CD4-positive, alpha-beta T cell treated with Interleukin-10 for 1 hour (primary cell): ENCODE measurements at places on chromosomes 7 and 10.

DNA sequence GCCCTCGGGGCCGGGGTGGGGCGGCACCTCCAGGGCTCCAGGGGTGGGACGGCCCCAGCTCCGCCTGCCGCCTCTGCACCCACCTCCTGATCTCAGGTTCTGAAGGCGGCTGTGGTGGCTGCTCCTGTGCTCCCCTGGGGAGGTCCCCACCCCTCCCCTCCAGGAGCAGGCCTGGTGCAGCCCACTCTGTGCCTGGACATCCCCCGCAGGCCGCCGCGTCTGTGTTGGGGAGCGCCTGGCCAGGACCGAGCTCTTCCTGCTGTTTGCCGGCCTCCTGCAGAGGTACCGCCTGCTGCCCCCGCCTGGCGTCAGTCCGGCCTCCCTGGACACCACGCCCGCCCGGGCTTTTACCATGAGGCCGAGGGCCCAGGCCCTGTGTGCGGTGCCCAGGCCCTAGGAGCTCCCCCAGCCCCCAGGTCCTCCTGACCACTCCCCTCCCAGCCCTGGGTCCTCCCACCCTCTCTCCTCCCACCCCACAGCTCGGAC lies 5.5 kb downstream of the CYP2W1 start:
- DNase-seq = no peak

- DNase-seq = peak; percentile 67
Measured at GRCh38 chr10:8088504-8088903, 34.0 kb downstream of the GATA3 start.

- no peak for DNase-seq
Measured at GRCh38 chr7:67021260-67021659, 24.6 kb downstream of the TYW1 start.

GRCh38 chr10:132230557-132231210 lies 43.9 kb downstream of the DPYSL4 start:
- no peak for DNase-seq

GRCh38 chr10:126101325-126101724 lies 205.0 kb downstream of the FANK1 start:
- no peak for DNase-seq

GRCh38 chr7:44416941-44417340 lies 73.5 kb downstream of the NUDCD3 start:
- DNase-seq = no peak

DNA sequence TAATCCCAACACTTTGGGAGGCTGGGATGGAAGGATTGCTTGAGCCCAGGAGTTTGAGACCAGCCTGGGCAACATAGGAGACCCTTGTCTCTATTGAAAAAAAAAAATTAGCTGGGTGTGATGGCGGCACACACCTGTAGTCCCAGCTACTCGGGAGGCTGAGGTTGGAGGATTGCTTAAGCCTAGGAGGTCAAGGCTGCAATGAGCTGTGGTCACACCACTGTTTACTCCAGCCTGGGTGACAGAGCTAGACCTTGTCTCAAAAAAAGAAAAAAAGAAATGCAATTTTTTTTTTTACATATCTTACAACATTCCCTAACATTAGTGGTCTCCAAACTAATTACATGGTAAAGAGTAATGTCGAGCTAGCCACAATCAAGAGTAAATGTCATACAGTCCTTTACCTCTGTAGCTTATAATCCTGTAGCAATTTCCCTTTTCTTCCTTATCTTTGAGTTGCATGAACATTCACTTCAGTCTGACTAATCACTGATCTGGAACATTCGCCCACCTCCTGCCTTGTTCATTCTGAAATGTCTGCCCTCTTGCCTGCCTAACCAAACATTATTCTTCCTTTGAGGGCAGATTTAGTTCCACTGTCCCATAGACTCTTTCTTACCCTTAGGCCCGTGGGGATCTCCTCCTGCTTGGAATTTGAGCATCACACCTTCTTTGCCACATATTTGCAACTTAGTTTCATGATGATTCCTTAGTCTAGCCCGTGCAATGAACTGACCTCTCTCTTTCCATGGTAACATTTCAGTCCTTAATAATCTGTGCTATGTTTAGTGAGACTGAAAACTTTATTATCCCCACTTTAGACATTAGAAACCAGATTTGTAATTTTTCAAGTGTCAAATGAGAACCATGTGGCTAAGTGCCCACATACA lies 4.8 kb upstream of the VCL start:
- no peak for DNase-seq

GRCh38 chr7:68722044-68722443 lies 876.2 kb upstream of the AUTS2 start:
- DNase-seq = no peak

DNA sequence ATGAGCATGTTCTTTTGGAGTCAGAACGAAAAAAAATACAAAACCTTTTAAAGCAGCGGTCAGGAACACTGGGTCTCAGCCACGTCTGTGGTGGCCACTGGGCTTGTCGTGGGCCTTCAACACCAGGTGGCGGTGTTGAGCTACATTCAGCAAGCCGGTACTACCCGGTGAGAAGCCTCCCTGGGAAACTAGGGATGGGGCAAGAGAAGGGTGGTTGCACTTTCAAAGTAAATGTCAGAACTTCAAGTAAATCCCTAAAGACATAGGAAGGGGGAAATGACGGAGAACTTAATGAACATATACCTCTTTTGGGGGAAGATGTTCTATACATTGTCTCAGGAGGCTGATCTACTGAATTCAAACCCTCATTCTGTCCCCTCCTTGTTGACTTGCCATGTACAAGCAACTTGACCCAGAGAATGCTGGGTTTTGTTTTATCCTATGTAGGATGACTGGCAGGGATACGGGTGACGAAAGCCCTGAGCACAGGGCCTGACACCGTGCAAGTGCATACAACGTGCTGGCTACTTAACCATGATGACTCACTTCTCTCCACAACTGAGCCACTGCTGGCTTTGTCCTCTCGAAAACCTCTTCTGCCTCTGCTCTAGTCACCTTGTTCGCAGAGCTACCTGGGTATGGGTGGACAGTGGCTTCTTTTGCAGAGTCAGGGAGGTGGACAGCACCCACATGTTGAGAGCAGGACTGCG lies 49.0 kb upstream of the BAMBI start:
- peak; percentile 60 for DNase-seq

GRCh38 chr10:105963334-105963884 lies 1201.1 kb downstream of the SORCS1 start:
- no peak for DNase-seq

DNA sequence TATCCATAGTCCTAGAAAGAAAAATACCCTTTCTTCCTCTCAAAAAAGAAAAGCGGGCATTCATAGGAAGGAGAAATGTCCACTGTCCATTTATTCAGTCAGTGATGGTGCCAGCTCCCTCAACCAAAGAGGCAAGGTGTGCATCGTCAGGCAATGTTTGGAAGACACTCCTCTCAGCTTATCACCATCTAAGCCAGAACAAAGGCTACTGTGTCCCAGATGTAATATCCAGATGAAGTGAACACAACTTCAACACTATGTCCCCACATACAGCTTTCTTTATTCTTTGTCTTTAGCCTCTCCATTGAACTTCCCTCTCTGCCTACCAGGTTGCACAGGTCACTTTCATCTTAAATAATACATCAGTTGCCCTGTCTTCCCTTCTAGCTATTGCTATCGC lies 131.4 kb upstream of the RNF32 start:
- DNase-seq = no peak

- no peak for DNase-seq
Measured at GRCh38 chr10:118734475-118734874, 20.3 kb downstream of the CACUL1 start.

DNA sequence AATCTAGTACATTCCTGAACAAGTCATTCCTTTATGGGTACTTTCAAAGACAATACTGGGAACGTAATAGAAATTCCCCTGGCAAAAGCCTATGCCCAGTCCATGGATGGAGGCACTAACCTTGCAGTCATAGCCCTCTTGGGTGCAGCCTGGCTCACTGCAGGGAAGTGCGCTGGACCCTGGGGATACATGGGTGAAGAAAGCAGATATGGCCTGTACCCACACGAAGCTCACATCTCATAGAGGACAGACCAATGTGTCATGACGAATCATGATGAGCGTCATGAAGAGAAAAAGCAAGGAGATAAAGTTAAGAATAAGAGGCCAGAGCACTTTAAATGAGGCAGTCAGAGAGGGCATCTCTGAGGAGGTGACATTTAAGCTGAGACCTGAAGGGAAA lies 11.8 kb downstream of the PRLHR start:
- DNase-seq = no peak

GRCh38 chr10:6195376-6195775 lies 7.4 kb upstream of the PFKFB3 start:
- DNase-seq = no peak

DNA sequence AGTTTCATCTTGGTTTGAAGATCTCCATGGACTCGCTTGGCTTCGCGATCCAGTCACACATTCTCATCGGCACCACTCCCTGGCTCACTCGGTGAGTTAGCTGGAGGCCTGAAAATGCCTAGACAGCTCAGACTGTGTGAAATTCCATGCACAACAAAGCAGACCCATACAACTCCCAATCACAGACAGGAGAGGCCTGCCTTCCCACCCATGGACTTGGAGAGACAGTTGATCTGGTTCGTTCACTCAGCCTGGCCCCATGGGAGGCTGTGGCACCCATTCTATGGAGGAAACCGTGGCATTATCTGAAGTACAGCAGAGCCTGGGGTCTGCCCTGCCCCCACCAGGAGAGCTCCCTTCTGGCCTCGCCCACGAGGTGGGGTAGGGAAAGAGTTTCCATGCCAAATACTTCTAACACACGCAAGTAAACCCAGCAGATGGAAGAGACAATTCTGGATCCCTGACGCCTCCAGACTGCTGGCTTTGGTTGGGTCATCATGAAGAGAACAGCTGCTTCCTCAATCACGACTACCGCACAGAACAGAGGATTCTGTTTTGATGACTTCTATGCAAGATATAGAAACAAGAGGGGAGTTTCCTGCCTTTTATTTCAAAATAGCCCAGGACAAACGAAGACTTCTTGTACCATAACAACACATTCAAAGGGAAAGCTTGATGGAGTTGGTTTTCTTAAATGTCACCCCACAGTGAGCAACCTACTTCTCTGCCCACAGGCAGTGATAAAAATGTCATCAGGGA lies 15.9 kb downstream of the FAM53B start:
- DNase-seq = no peak

DNA sequence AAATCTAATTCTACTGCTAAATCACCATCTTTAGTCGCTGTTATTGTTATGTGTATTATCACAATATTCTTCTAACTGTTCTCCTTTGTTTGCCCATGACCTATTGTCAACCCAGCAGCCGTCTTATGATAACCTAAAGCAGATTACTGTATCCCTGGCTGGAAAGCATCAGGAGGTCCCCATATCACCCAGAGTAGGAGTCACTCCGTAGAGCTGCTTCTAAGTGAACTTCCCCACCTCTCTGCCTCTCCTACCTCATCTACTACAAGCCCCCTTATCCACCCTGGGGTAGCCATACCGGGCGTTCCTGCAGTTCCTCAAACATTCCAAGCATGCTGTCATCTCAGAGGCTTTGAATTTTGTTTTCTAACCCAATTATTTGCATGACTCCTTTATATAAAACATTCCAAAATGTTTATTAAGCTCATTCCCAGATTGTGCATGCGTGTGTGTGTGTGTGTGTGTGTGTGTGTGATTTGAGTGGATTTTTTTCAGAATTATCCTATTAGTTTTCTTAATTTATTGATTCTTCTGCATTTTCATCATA lies 39.7 kb downstream of the POU6F2 start:
- DNase-seq = no peak

GRCh38 chr7:112462236-112462635 lies 12.0 kb downstream of the IFRD1 start:
- no peak for DNase-seq

GRCh38 chr10:24255881-24256311 lies 47.0 kb downstream of the KIAA1217 start:
- DNase-seq = no peak

DNA sequence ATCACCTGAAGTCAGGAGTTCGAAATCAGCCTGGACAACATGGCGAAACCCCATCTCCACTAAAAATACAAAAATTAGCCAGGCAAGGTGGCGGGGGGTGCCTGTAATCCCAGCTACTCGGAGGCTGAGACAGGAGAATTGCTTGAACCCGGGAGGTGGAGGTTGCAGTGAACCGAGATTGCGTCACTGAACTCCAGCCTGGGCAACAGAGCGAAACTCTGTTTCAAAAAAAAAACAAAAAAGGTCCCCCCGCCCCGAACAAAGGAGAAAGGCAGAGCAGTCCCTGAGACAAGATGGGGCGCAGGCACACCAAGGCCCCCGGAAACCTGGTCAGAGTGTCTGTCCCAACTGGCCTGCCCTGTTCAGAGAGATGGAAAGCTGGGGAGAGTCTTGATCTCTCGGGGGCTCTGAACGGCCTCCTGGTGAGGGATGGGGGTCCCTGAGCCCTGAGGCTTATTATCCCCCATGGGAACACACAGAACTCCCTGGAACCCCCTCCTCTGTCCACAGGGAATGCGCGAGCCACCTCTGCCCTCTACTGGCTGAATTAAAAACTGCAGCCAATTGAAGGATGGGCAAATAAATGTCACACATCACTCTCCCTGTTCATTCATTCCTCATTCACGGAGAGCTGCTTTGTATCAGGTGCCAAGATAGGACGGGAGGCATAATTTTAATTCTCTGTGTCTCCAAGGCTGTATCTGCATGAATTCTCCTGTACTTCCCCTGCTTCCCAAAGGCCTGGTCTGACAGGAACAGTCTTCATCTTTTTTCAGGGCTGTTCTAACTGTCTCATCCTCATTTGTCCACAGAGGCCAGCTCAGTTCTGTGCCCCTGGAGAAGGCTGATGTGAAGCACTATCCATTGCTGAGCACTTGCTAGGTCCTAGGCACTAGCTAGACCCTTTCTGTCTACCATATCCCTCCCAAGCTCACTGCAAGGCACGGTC lies 28.9 kb downstream of the MAT1A start:
- peak; percentile 33 for DNase-seq

DNA sequence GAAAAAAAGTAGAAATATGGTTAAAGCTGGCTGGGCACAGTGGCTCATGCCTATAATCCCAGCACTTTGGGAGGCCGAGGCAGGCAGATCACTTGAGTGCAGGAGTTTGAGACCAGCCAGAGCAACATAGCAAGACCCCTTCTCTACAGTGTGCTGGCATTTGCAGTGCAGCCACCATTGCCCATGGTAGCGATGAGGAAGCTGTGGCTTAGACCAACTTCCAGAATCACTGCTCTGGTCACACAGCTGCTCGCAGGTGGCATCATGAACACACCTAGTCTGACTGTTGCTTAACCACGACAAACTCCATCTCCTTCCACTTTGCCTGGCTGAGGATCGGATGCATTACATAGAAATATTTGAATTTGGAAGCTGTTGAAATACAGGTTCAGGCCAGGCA lies 137.1 kb downstream of the CUX1 start:
- no peak for DNase-seq

GRCh38 chr10:93028883-93029282 lies 31.7 kb upstream of the CYP26C1 start:
- DNase-seq = no peak

- DNase-seq = no peak
Measured at GRCh38 chr10:128338951-128339350, 212.7 kb upstream of the MKI67 start.

GRCh38 chr7:40700653-40701421 lies 566.0 kb downstream of the SUGCT start:
- no peak for DNase-seq

- DNase-seq = no peak
Measured at GRCh38 chr10:103557455-103557854, 64.0 kb downstream of the NEURL1 start.
